ENCODE measurements at places on chromosomes 3 and 15. TPM values are rescaled to one million over a fixed set of nuclear protein-coding genes. Genes with fewer than 3 reads are reported as not detected.

The CAMP gene
- polyA plus RNA-seq = 0.38 TPM

The MITF gene
- polyA plus RNA-seq = 40.7 TPM

The CX3CR1 gene
- polyA plus RNA-seq = 4.7 TPM

DNA sequence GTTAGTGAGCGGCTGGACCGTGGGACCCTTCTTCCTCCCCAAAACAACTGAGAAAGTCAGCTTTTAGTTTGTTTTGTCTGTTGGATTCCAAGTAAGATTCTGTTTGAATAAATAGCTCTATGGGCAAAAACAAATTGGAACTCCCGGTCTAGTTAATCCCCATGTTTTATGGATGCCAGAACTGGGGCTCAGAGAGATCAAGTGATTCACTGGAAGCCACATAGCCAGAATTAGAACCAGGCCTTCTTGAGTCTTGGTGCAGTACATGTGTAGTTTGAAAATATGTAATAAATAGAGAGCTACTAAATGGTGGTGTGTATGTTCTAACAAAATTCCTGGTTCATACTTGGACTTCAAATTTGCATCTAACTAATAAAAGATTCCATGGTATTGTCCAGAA, 29.3 kb upstream of the POLR2M start:
- DNase-seq = no peak

DNA sequence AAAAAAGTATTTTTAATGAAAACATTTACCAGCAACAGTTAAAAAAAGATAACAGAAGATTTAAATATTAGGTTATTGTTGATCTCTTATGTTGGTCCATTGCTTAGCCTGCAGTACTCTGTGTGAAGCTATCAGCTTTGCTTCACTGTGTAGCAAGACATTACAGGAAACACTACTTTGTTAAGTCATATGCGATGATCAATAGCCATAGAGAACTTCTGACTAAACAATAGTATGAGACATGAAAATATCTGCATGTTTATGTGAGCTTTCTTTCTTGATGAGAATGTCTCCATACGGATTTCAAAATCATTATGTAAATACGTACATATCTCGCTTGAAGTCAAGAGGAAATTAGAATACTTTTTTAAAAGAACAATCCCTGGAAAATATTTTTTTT, 27.0 kb upstream of the CAPN3 start:
- DNase-seq = no peak

- peak; percentile 28 for DNase-seq
These were observed 47.2 kb upstream of the TEX55 start for GRCh38 chr3:119098619-119099222.

GRCh38 chr3:99520513-99520912, 117.9 kb upstream of the COL8A1 start:
- DNase-seq = no peak

GRCh38 chr3:44992555-44993470, 16.8 kb downstream of the EXOSC7 start:
- DNase-seq = no peak

- no peak for DNase-seq
These were observed 44.0 kb downstream of the PDE8A start for GRCh38 chr15:85025516-85026251.

GRCh38 chr3:171115667-171116066, 89.1 kb upstream of the SLC2A2 start:
- no peak for DNase-seq

All from left kidney (tissue), 8 donors.